ENCODE measurements at places on chromosomes 2 and 18. TPM values are rescaled to one million over a fixed set of nuclear protein-coding genes. Genes with fewer than 3 reads are reported as not detected.

RFX8 gene
- 0.25 TPM for total RNA-seq

VRK2 gene
- total RNA-seq, result 13.9 TPM

FAM228B gene
- 18.5 TPM for total RNA-seq

DNA sequence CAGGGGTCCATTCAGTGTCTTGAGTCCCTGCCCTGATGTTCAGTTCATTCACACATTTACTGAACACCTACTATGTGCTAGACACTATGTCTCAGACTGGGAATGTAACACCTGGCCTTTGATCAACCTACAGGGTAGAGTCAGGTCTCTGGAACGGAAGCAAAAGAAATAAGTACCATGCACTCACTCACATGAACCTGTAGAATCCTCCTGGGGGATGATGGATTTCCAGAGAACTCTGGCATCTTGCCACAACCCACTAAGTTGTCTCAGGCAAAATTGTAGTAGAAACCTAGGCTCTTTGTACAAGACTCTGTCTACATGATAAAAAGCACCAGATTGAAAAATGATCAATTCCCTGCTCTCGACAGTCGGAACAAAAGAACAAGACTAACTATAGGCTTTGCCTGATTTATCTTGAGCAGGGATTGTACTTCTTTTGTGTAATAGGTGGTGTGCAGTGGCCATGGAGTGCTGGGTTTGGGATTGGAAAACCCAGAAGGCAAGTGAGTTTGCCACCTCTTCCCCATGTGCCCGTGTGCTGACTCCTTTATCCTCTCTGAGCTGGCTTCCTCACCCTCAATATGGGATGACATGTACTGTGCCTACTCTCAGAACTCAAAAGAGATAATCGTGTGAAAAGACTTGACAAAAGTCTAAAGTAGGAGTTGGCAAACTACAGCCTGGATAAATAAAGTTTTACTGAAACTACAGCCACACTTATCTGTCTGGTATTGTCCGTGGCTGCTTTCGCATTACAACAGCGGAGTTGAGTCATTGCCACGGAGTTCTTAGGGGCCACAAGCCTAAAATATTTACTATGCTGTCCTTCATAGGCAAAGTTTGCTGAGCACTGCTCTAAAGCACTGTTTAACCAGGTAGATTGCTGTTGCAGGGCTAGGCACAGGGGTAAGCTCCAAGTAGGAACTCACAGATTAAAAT lies 4.4 kb downstream of the CAPN14 start:
- DNase-seq, result no peak

GRCh38 chr2:112166806-112167499 lies 28.8 kb downstream of the FBLN7 start:
- no peak for DNase-seq

- DNase-seq, result no peak
These were observed 358.3 kb downstream of the CELF4 start for GRCh38 chr18:37207343-37207742.

GRCh38 chr2:240168546-240169361 lies 28.3 kb upstream of the OTOS start:
- DNase-seq, result no peak

DNA sequence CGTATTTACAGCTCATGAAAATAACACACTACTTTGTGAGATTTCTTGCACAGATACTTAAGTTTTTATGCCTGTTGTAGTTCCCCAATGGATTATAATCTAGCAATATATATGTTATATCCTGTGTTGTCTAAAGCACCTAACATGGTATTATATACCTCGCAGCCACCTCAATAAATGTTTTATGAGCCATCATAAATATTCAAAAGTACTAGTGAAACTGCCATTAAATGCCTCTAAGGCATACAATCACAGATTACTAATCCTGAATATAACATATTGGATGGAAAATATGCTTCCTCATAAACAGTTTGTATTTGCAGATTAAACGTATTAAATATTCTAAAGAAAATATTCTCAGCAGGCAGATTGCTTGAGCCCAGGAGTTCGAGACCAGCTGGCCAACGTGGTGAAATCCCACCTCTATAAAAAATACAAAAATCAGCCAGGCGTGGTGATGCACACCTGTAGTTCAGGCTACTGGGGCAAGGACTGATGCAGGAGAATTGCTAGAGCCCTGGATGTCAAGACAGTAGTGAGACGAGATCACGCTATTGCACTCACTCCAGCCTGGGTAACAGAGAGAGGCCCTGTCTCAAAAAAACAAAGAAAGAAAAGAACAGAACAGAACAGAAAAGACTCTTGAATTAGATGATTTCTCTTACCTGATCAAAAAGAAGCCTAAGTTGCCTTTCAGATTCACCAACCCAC lies 64.1 kb downstream of the ATAD2B start:
- no peak for DNase-seq

GRCh38 chr18:68713796-68714195 lies 1.1 kb downstream of the TMX3 start:
- no peak for DNase-seq

DNA sequence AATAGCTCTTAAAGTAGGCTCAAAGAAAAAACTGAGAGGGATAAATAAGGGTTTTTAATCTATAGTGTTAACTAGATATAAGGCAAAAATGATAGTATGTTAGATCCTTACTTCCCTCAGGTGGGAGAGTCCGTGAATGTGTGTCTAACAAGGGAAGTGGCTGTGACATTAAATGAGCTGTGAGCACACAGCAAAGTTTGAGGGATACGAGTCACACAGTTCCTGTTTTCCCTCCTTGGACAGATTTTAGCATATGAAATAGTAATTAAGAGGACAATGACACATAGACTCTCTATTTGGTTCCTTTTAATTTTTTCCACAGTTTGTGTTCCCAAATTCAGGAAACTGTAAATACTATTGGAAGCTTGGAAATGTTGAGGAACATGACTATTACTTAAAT lies 148.4 kb upstream of the CAVIN2 start:
- DNase-seq, result no peak
